ENCODE measurements at places on chromosomes 6 and 20.
A peak's percentile ranks its signal among the peaks of the same experiment; 100 is the strongest.

- no peak for DNase-seq
Observed at GRCh38 chr6:80637312-80637711, 530.8 kb downstream of the BCKDHB start.

- no peak for DNase-seq
Observed at GRCh38 chr6:112979830-112980229, 632.7 kb downstream of the RFPL4B start.

DNA sequence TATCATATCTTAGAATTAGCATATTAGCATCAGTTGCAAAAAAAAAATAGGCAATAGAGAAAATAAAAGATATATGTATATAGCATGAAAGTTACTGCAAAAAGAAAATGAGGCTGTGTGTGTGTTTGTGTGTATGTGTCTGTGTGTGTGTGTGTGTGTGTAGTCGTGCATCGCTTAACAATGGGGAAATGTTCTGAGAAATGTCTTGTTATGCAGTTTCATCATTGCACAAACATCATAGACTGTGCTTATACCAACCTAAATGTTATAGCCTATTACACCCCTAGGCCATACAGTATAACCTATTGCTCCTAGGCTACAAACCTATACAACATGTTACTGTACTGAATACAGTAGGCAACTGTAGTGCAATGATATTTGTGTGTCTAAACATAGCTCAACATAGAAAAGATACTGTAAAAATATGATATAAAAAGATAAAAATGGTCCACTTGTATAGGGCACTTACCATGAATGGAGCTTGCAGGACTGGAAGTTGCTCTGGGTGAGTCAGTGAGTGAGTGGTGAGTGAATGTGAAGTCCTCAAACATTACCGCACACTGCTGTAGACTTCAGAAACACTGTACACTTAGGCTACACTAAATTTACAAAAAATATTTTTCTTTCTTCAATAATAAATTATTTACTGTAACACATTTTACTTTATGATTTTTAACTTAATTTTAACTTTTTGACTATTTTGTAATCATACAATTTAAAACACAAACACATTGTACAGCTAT, 805.1 kb downstream of the KIF16B start:
- DNase-seq, result no peak

DNA sequence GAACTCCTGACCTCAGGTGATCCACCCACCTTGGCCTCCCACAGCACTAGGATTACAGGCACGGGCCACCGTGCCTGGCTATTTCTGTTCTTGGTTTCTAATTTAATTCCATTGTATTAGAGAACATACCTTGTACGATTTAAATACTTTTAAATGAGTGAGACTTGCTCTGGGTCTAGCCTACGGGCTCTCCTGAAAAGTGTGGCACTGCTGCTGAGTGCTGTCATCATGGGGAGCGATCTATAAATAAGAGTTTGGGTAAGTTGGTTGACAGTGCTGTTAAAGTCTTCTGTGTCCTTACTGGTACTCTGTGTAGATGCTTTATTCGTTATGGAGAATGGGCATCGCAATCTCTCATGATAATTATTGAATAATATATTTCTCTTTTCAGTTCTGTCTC, 35.0 kb upstream of the BHLHE23 start:
- no peak for DNase-seq

GRCh38 chr6:161660666-161661571, 387.1 kb upstream of the AGPAT4 start:
- DNase-seq, result no peak

GRCh38 chr6:151916075-151916474, 108.6 kb downstream of the ESR1 start:
- no peak for DNase-seq

GRCh38 chr6:74333406-74333805, 637.4 kb downstream of the CD109 start:
- DNase-seq, result no peak

DNA sequence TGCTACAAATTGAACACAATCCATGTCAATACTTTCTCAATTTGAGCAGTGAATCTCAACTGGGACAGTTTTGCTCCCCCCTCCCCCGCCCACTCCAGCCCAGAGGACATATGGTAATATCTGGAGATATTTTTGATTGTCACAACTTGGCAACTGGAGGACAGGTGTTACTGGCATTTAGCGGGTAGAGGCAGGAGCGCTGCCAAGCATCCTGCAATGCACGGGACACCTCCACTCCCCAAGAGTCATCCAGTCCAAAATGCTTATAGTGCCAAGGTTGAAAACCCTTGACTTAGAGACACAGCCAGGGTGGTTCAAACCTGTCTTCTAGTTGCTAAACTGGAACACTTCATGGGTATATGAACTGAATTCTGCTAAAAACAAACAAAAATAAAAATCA, 26.9 kb upstream of the LRRC1 start:
- no peak for DNase-seq

- no peak for DNase-seq
Observed at GRCh38 chr6:158813032-158813431, 6.1 kb downstream of the EZR start.

DNA sequence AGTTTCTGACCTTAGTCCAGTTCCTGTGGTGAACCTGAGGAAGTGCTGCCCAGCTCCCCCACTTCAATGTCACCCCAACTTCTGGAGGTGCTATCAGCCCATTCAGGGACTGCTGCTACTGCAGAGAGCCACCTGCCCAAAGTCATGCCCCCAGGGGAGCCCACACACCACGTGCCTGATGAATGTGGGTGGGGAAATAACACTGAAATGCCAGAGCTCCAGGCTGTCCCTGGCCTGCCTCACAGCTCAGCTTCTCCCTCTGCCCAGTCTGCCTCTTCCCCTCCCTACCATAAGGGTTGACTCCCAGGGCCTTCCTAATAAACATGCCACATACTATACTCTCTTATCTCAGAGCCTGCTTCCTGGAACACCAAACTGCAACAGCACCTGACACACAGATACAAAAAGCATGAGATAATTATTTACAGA, 276.4 kb upstream of the MOCS1 start:
- no peak for DNase-seq

DNA sequence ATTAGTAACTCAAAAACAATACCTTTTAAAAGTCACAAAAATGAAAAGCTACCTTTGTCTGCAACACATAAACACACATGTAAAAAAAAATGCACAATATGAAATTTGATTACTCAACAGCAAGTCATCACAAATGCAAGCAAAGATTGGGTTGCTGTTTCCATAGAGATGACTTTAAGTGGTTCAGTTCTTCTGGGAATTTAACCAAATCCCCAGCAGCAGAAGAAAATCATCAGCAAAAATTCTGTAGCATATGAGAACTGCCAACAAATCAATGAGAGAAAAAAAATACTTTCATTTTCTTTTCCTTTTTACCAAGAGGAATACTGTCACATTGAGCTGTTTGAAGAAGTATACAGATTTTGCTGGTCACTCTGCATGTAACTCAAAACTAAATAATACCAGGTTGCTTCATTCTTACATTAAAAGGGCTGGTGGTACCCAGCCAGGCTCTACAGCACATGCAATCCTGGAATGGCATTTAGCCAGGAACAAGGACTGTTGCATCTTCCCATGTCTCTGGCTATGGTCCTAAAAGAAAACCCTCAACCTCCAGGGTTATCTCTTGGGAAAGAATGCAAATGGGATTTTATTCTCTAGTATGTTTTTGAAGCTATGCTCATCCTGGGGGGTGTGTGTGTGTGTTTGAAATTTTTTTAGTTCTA, 158.3 kb downstream of the OPRM1 start:
- DNase-seq, result peak; percentile 53

- DNase-seq, result no peak
Observed at GRCh38 chr20:33444797-33445560, 1.4 kb upstream of the SNTA1 start.

DNA sequence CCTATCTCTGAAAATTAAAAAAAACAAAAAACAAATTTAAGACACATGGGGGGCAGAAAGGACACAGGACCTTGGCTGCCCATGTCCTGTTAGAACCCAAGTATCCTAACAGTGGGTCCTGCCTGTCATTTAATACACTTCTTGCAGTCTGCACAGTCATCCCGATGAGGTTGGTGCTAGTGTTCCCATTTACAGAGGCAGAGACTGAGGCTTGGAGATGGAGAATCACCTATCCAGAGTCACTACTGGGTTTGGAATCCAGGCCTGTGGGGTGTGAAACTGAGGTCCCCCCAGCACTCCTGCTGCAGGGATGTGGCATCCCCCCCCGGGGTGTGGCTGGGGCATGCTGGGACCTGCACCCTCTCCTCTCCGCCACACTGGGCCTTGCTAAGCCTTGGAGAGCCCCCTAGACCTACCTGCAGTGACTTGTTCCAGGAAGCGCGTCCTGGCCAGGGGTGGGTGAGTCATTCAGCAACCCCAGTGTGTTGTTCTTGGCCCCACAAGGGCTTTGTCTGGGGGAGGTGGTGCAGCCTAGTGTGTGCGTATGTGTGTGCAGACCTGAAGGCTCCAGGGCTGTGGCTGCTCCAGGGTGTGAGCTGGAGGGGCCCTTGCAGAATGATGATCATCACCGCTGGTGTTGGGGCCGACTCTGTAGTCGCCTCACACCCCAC, 49.7 kb downstream of the BCAS4 start:
- no peak for DNase-seq

- peak; percentile 74 for DNase-seq
Observed at GRCh38 chr6:29964887-29965562, 22.7 kb downstream of the HLA-A start.

Measured in AG08396 (cell line).